Right ventricle myocardium superior (tissue), 1 donor: ENCODE measurements at places on chromosomes 4 and X. TPM values are rescaled to one million over a fixed set of nuclear protein-coding genes. Genes with fewer than 3 reads are reported as not detected.

AFM gene
- total RNA-seq = not detected

TLL1 gene
- total RNA-seq = 0.35 TPM

DNA sequence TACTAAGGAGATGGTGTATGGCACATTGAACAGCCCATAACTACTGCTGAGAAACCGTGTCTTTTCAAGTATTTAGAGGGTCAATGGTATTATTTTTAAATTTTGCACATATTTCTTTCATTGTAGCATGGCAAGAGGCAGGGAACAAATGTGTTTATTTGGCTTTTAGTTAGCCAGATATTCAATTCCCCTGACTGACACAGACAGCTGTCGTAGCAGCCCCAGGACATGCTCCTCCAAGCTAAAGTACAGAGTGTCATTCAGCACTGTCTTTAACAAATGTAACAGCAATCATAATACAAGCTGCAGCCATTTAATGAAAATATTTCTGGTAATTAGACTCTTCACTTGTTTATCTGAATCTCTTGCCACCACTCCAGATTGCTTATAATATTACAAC lies 687.1 kb downstream of the KLHL13 start:
- no peak for DNase-seq

MED28 gene
- 18.1 TPM for total RNA-seq

DNA sequence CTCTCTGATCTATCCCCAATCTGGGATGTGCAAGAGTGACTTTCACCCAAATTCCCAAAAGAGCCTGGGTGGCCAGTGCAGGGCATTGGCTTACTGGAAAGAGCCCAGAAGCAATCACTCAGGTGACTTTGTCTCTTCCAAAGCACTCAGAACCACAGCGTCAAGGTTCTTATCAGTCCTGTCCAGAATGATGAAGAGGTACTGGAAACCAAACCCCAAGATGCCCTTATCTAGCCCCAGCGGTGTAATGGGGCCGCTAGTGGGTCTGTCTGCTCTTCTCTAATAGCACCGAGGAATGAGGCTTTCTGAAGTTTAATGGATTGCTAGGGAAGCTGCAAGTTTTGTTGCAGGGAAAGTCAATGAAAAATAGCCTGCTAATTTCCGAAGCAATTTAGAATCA lies 21.6 kb downstream of the CLNK start:
- no peak for DNase-seq

DNA sequence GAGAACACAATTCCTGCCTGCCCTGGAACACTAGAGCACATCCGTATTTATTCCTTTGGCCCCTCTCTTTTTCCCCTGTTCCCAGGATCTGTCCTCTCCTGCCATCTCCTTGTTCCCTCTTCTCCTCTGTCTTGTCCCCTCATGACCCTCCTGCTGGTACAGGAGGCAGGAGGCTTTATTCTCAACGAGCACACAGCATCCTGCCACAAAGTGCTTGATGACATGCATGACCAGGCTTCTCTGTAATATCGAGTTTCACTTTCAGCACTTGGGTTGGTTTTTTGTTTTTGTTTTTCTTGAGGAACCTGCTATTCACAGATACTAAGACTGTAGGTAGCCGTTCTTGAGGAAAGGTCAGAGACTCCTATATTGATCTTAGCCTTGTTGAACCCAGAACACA lies 35.3 kb downstream of the NALF2 start:
- no peak for DNase-seq

DNA sequence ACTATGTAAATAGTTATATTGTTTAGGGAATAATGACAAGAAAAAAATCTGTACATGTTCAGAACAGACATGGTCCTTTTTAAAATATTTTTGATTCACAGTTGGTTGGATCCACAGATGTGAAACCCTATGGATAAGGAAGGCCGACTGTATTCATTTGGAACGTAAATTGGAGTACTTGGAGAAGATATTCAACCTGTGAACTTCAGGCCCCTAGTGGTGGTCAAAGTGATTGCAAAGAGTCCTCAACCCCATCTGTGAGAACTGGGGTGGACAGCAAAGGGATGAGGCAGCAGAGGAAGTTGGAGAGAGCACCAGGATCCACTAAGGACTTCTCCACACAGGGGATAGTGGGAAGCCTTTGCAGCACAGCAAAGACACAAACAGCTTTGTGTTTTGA lies 6.2 kb upstream of the CXCL13 start:
- no peak for DNase-seq

DNA sequence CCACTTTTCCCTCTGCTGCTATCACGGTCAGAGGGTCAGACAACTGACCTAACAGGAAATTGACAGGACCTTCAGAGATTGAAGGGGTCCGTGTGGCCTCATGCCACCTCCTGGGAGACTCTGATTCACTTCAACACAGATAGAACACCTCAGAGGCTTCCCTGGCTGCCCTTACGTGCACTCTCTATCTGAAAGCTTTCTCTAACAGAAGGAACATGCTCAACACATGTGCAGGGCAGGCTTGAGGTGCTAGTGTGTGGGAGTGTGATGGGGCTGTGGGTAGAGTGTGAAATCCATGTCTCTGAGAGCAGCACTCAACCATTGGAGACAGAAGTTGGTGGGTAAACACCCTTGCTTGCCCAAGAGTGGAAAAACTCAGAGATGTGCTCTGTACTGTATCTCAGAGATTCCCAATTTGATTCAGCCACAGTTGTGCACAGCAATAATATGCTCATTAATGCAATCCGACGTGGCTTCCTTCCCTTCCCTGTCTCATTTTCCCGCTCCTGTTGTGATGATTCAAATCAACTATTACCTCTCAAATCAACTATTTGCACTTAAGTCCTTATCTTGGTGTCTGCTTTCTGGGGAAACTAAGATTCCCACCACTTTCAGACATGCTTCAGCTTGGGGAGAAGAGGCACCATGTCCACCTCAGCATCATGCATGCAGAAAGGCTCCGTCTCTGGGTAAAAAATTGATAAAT lies 62.0 kb upstream of the MAGEB2 start:
- DNase-seq = no peak

MAGEB16 gene
- not detected for total RNA-seq

CORIN gene
- total RNA-seq = 65.0 TPM

CCKAR gene
- total RNA-seq = not detected

CXCR3 gene
- total RNA-seq = 0.22 TPM

DNA sequence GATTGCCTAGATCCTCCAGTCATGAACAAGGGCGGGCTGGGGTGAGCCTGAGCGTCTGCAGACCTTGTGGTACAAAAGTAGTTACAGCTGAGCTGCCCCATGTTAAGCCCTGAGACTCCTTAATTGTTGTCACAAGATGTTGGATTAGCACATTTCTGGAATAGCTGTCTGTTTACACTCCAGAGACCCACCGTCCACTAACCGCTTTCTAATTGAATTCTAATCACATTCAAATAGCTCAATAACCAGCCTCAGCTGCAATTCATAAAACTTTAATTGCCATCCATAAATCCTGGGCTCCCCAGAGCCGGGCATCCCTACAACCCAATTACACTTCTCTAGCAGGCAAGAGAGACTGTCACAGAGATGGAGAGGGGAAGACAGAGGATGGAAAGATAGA lies 1.6 kb upstream of the GSX2 start:
- DNase-seq = no peak

NEIL3 gene
- not detected for total RNA-seq

GRCh38 chr4:76272073-76272472 lies 20.6 kb downstream of the FAM47E start:
- no peak for DNase-seq

GRCh38 chrX:136202889-136203288 lies 48.3 kb downstream of the MAP7D3 start:
- no peak for DNase-seq

ARHGEF6 gene
- 36.8 TPM for total RNA-seq

DNA sequence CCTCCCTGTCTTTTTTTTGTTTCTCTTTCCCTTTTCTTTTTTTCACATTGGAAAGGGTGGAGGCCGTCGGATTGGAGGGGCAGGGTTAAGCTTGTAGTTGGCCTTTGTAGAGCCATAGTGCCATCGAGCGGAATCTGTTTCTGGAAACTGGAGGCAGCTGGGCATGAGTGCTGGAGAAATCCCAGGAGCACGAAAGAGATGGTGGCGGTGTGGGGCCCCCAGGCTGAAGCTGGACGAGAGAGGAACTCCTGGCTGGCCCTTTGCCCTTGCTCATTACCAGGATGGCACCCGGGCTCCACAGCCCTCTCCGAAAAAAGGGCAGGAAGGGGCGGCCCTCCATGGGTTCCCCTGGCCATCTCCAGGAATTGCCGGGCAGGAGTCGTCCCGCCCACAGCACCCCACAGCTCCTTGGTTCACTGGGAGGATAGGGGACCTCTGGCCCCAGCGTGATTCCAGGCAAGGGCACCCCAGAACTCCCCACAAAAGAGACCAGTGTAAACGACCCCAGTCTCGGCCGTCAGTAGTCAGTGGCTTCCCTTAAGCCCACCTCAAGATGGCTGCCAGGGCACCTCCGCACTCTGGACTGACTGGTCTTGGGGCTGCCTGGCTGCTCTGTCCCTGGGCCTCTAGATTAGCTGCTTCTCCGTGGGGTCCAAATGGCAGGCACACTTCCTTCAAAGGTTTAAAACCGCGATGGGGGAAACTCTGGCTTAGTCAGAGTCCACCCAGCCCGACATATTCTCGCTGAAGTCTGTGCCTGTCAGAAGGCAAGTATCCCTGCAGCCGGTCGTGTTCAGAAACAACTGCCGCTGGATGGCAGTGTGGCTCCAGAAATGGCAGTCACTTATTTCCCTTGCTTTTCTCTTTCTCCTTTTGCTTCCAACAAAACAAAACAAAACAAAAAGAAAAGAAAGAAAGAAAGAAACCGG lies 74.1 kb downstream of the NBDY start:
- DNase-seq = peak; percentile 60

DNA sequence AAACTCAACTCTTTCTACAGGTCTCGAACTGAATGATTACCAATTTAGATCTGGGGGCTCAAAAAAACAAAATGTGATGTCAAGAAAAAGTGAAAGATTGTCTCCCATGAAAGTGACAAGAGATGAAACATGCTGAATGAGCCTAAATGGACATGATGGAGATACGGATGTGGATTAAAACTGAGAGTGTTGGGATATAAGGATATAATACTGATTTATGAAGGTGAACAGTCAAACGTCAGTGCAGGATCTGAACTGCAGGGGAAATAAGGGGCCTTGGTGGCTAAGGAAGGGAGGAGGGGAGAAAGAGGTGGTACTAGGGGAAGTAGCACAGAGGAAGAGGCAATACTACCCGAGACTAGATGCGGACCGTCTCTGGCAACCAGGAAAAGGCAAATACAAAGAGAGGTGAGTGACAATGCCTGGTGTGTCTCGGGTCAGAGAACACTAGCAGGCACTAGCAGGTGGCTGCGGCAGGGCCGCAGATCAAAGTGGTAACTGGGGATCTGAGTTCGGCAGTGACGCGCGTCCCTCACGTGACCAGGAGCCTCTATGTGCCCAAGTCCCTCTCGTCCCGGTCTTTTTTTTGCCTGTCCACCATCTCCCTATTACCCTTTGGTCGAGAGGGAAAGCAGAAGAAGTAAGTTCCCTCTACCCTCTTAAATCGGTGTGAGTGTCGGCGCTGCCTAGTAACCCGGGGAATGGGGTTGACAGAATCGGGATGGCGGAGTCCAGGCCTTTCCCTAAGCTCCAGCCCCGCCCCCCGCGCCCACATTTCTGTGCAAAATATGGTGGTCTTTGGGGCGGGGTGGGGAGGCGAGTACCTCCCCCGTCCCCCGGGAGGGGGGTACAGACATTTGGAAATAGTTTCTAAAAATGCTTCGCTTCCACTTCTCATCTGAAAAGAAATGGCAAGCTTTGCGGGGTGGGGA lies at the start of gene TCEAL1:
Gene TCEAL1 (plus strand): TSS at position 590 of the 932 bp plus-strand sequence. CDS start 942 bp downstream, outside the sequence.
- peak; percentile 73 for DNase-seq

USP9X gene
- 47.3 TPM for total RNA-seq

VCX3B gene
- not detected for total RNA-seq

DNA sequence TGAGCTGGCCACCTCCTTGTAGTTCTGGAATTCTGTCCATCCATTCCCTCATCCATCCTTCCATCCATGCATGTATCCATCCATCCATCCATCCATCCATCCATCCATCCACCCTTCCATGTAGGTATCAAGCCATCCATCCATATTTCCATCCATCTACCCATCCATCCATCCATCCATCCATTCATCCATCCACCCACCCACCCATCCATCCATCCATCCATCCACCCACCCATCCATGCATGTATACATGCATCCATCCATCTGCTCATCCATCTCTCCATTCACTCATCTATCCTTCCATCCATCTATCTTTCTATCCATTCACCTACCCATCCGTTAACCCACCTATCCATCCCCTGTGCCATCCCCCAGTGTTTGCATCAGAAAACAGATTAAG lies 153.6 kb upstream of the STX18 start:
- DNase-seq = no peak

- DNase-seq = peak; percentile 57
These were observed 106.8 kb upstream of the NKX1-1 start for GRCh38 chr4:1512738-1513660.

SYTL4 gene
- total RNA-seq = 3.7 TPM

DNA sequence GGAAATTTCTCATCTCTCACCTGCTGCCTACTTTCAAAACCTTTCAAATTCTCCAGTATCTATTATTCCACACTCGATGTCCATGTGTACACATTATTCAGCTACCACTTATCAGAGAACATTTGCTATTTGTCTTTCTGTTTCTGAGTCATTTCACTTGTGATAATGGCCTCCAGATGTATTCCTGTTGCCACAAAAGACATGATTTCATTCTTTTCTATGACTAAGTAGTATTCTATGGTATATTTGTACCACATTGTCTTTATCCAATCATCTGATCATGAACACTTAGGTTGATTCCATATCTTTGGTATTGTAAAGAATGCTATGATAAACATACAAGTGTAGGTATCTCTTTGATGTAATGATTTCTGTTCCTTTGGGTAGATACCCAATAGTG lies 310.1 kb upstream of the SPOCK3 start:
- DNase-seq = no peak

GRCh38 chrX:14344172-14344940 lies 185.0 kb upstream of the GLRA2 start:
- no peak for DNase-seq

INTU gene
- total RNA-seq = 4.0 TPM

DNA sequence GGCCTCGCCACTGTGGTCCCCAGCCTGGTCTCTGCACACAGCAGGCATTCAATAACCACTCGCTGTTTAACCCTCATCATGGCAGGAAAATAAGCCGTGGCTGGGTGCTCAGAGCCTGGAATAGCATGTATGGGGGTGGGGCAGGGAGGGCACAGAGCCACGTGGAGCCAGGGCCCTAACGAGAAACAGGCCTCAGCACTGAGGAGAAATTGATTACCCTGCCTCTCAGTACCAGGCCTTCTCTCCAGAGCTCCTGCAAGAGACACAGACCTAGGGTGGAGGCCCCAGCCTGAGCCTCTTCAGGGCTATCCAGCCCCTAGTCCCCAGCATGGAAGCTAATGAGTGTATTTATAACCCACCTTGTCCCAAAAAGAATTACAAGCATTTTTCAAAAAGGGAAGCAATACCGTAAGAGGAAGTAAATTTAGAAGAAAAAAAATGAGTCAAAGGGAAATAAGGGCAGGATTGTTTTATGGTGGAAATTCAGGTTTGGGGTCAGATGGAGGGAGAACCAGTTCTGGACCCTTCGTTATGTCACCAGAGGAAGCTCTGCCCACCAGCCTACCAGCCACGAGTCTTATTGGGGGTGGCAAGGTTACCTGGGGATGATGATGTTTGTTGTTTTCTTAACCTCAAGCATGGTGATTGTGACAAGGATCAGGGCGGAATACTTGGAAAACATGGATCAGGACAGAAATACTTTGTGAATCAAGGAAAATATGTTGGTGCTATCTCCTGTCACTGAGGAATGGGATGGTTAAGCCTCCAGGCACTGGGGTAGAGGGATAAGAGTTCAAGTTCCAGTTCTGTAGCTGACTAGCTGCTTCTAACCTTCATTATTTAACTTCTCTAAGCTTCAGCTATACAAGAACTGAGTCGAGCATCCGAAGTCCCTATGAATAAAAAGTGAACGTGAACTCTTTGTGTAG lies 101.9 kb upstream of the RBPJ start:
- DNase-seq = no peak
